Adipocyte (in vitro differentiated cells): ENCODE measurements at places on chromosomes 12 and 14.

DNA sequence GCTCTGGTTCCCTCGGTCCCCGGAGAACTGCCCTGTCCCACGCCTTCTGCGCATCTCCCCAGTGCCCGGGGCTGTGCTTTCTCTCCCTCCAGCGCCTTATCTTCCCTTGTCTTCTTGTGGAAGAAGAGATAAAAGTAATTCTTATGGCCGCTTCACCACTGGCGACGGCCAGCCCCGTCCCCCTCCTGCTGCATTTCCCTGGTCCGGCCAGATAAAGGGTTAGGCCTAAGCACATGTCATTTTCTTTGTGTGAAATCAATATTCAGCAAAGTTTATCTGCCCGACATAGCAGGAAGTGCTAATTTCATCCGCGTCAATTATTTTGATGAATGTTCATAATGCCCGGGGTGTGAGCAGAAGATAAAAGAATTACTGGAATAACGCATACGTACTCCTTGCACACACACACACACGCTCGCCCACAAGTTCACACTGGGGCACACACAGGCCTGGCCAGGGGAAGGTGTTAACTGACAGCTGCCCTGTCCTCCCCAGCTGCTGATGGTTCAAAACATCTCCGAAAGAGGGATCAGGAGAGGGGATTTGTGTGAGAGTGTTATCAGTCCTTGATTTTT lies 177.7 kb upstream of the LHX5 start:
- no peak for DNase-seq

GRCh38 chr12:3748620-3749019 lies 4.3 kb downstream of the CRACR2A start:
- DNase-seq = no peak

DNA sequence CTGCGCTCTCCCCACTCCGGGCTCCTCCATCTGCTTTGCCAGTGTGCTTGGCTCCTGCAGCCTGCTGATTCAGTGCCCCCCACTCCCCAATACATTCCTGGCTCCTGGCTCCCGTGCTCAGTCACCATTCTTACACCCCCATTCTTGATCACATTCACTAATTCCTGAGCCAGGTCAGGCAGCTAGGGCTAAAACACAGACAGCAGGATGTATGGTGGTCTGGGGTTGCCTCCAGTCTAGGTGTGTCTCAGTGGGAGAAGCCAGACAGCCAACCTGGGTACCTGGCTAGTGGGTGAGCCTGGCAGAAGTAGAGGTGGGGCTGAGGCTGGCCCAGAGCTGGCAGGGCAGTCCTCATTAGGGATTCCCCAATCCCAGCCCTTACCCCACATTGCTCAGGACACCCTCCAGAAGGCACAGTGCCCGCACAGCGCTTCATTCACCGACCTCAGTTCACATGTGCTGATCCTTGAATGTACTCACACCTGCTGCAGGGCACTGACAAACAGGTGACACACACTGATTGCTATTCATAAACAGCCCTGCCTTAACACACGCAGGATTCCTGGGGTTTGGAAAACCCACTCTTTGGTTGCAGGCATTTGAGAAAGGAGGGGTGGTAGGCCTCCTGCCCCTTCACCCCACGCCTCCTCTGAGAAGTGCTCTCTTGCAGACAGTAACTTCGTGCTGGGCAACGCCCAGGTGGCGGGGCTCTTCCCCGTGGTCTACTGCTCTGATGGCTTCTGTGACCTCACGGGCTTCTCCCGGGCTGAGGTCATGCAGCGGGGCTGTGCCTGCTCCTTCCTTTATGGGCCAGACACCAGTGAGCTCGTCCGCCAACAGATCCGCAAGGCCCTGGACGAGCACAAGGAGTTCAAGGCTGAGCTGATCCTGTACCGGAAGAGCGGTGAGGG lies 1.7 kb downstream of the KCNH3 start:
- DNase-seq = no peak

DNA sequence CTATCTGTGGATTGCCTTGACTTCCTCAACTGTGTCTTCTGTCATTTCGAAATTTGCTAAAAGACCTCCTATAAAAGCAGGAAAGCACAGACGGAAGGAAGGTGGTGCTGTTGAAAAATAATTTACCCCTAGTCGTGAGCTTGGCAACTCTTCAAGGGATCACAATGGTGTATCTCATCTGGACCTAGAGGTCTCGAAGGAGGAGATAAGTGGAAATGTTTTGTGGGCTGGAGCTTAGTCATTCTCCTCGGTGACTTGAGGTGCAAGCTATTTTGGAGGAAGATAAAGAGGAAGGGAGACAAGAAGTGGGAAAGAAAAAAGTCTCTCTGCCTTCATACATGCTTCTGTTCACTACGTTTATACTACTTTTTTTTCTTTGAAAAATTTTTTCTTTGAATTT lies 89.9 kb downstream of the FLRT2 start:
- DNase-seq = no peak

GRCh38 chr14:34204774-34205173 lies 253.9 kb upstream of the EGLN3 start:
- peak; percentile 14 for DNase-seq

DNA sequence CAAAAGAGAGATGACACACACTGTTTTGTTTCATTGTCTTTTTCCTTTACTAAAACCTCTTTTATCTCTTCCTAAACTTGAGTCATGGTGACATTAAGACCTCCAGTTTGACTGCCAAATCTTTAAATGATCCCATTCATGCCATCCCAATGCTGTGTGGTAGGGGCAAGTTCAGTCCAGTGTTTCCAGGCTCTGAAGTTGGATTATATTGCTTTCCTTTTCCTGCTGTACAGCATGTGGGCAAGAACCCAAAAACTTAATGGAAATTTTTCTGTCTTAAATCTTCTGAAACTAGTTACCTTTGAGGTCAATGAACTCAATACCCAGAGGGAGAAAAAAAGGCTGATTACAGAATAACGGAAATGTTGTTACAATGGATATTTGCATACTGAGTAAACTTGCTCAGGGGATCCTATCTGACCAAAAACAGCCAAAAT lies 187.1 kb upstream of the FAR2 start:
- DNase-seq = peak; percentile 20

GRCh38 chr14:93007225-93007997 lies 84.5 kb downstream of the CHGA start:
- peak; percentile 75 for DNase-seq

GRCh38 chr14:68935761-68936214 lies 43.3 kb downstream of the ACTN1 start:
- no peak for DNase-seq

DNA sequence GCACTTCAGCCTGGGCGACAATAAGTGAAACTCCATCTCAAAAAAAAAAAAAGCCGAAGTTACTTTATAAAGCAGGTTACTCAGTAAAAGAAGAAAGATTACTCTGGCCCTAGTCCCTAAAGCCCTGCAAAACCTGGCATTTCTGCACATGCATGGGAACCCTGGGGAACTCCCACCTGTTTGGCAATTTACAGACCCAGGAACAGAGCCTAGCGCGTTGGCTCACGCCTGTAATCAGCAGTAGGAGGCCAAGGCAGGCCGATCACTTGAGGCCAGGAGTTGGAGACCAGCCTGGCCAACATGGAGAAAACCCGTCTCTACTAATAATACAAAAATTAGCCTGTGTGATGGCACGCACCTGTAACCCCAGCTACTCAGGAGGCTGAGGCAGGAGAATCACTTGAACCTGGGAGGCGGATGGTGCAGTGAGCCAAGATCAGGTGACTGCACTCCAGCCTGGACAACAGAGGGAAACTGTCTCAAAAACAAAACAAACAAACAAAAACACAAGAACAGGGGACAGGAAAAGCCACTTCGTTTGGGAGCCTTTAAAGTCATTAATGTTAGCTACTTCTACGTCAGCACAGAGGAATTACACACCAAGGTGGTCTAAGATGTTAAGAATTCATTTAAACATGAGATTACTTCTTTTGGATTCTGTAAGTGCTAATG lies 34.1 kb upstream of the SPTSSA start:
- DNase-seq = no peak

- DNase-seq = no peak
These were observed 469.8 kb downstream of the ZFP36L1 start for GRCh38 chr14:68322940-68323620.

GRCh38 chr12:12837025-12837812 lies 24.1 kb downstream of the DDX47 start:
- DNase-seq = peak; percentile 83

DNA sequence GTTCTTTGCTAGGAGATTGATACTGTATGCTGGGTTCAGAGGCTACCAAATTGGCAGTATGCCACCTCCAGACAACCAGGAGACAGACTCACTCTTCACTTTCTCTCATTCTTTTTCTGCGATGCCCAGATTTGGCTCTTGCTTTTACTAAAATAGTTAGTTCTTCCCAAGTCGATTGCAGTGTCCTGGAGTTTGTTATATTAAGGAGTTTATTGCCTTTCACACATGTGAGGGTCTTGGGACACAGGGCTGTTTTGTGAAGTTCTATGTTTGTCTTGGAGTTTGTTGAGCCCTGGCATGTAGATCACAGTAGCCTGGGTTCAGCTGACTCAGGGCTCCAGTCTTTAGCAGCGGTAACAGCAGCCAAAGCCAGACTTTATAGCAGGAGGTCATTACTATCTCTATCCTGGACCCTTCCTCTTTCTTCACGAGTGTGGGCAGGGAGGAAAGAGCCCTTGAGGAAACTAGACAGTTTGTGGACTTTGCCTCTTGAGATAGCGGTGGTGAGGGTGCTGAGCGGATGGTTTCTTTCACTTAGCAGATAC lies 1.6 kb downstream of the MLEC start:
- peak; percentile 59 for DNase-seq
